ENCODE measurements at places on chromosomes 3 and 15.

DNA sequence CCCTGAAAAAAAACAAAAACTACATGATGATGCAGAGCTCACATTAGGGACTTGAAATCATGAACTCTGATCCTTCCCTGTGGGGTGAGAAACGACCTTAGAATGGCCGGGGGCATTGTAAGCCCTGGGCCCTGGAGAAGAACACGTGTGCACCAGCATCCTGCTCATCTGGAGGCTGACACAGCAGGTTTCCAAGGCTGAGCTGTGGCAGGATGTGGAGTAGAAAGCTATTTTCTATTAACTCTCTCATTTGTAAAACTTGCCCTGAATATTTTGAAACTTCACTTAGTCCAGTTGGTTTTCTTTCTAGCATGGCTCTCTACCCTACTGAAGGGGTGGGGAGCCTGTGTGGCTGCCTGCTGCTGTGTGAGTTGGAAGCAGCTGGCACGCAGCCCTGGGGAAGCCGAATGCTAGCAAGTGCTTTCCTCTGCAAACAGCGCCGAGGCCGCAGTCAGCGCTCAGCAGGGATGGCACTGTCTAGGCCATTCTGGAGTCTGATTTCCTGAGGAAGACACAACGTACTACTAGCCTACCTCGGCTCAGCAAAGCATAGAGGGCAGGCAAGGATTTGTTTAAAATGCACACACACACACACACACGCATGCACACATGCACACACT, 58.0 kb downstream of the GABRG3 start:
- peak; percentile 14 for DNase-seq

DNA sequence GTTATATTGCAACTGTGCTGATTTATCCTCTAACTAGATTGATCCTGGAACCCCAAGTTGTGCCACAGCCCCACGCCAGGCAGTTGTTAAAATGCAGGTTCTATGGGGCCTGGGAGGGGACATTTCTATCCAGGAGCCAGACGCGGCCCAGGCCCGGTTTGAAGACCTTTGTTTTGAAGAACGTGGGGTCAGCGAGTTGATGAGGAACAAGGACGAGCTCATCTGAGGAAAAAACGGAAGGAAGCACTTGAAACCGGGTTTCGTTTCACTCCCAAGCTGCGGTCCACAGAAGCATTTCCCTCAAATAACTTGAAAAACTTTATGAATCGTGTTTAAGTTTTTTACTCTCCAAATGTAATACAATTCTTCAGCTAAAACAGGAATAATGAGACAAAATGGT, 76.4 kb downstream of the CHSY1 start:
- no peak for DNase-seq

GRCh38 chr3:197031315-197032285, 2.0 kb upstream of the MELTF start:
- no peak for DNase-seq

- no peak for DNase-seq
Observed at GRCh38 chr3:120258009-120258408, 27.0 kb downstream of the GPR156 start.

DNA sequence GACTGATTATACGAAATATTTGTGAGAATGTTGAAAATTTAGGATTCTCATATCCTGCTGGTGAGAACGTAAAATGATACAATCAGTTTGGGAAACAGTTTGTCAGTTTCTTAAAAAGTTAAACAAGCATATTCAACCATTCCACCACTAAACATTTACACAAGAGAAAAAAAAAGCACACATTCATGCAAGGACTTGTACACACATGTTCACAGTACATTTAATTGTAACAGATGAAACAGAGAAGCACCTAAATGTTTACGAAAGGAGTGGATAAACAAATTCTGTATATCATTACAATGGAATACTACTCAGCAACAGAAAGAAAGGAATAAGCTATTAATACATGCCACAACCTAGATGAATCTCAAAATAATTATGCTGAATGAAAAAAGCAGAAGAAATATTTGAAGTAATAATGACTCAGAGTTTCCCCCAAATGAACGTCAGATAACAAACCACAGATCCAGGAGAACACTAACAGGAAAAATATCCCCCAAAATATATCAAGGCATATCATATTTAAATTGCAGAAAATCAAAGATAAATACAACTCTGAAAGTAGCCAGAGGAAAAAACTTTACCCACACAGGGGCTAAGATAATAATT, 14.3 kb downstream of the ANKRD28 start:
- no peak for DNase-seq

DNA sequence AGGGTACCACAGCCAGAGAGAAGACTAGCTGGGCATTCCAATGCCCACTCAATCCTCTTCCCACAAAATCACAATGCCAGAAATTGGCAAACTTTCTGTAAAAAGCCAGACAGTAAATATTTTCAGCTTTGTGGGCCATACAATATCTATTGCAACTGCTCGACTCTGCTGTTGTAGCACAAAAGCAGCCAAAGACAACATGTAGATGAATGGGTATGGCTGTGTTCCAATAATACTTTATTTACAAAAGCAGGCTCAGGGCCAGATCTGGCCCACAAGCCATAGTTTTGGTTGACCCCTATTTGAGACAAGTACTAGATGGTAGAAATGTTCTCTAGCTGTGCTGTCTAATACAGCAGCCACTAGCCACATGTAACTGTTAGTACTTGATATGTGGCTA, 330.9 kb downstream of the ERC2 start:
- DNase-seq, result no peak

DNA sequence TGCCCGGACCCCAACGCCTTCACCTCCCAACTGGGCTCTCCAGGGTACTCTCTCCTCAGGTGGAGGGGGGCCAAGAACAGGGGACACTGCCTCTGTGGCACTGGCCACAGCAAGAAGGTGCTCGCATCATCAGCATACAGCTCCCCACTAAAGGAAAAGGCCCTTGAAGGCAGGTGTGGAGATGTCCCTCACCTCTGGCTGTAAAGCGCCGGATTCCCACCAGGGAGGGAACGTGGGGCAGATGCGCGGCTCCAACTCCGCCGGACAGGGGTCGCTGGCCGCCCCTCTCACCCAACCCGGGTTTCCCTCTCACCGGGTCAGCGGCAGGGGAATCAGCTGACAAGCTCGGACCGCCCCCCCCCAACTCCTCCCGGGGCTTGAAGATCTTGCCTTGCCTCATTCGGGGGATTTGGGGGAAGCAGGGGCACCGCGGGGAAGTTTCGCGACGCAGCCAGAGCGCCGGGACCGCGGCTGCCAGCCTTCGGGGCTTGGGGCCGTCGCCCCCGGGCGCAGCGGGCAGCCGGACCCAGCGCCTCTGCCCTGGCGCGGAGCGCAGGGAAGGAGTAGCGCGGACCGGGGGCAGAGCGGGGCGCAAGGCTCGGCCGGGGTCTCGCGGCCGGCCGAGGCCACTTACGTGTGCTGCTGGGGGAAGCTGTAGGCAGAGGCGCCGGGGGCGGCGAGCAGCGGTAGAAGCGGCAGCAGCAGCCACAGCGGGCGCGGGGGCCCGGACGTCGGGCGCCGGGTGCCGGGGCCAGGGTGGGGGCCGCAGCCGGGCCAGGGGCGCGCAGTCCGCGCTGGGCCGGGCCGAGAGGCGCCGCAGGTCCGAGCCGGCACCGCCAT, 630 bp downstream of the CACNA2D2 start:
- DNase-seq, result no peak

DNA sequence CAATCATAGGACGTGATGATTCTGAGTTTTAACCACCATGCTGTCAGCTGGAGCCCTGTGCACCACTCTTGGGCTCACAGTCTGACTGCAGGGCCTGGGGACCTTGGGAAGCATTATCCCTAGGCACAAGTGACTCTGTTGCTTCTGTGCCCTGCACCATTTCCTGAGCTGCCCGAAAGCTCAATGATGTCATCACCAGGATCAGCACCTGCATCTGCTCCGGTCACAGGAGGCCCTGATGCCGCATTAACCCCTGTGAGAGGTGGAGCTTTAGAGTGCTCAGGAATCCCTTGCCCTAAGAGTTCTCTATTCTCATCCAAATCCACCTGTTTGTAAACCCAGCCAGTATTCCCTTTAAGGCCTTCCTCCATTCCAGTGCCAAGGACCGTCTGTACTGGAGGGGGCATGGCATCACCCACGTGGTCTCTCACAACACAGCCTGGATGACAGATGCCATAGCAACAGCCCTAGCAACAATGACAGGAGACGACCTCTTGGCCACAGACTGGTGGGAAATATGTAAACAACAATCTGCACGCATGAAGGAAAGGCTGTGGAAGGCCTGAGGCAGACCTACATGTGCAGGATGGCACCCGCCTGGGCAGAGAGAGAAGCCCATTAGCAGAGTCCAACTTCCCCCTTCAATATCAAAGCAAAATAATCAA, 37.9 kb downstream of the NTRK3 start:
- DNase-seq, result peak; percentile 57

GRCh38 chr3:7745711-7746110, 755.9 kb upstream of the LMCD1 start:
- DNase-seq, result no peak

- peak; percentile 5 for DNase-seq
Observed at GRCh38 chr15:82570721-82571508, 30.7 kb upstream of the RPS17 start.

DNA sequence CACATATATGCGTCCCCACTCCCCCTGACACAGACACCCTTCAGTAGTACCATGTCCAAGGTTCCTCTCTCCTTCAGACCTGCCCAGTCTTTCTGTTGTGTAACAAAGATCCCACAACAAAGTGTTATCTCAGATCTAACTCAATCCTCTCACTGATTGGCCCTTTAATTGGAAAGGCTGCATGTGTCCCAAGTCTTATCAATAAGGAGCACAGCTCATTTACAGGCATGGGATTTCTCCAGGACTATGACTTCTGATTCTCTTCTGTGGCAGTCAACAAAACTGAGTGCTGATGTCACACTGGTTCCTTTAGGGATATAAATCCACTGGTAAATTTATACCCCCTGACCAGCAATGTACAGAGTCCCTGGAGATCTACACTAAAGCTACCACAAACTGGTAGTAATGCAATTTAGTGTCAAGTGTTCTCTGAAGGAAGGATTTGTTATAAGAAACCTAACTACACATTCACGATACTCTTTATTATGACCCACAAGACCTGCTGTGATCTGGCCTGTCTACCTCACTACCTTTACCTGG, 28.1 kb downstream of the CLK3 start:
- no peak for DNase-seq

GRCh38 chr3:4575381-4575780, 82.2 kb downstream of the ITPR1 start:
- DNase-seq, result no peak

- DNase-seq, result no peak
Observed at GRCh38 chr3:142081178-142081577, 68.2 kb downstream of the TFDP2 start.

- DNase-seq, result peak; percentile 37
Observed at GRCh38 chr3:43286115-43286840, at the start of gene SNRK. SNRK (plus strand) TSS chr3:43286540; CDS start chr3:43303204, 16,664 bp downstream.

GRCh38 chr3:124453189-124453588, 277.1 kb upstream of the UMPS start:
- DNase-seq, result no peak

- no peak for DNase-seq
Observed at GRCh38 chr15:64050281-64051092, 4.2 kb upstream of the DAPK2 start.

- no peak for DNase-seq
Observed at GRCh38 chr3:169663951-169664820, 674 bp upstream of the MECOM start.

DNA sequence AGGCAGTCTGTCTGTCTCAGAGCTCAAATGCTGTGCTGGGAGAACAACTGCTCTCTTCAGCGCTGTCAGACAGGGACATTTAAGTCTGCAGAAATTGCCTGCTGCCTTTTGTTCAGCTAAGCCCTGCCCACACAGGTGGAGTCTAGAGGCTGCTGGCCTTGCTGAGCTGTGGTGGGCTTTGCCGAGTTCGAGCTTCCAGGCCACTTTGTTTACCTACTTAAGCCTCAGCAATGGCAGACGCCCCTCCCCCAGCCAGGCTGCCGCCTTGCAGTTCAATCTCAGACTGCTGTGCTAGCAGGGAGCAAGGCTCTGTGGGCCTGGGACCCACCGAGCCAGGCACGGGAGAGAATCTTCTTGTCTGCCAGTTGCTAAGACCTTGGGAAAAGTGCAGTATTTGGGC, 25.0 kb upstream of the RPP14 start:
- DNase-seq, result no peak

GRCh38 chr3:52570076-52570475, 33.7 kb downstream of the UQCC5 start:
- DNase-seq, result no peak

- no peak for DNase-seq
Observed at GRCh38 chr3:355622-356021, 159.1 kb downstream of the CHL1 start.

- DNase-seq, result no peak
Observed at GRCh38 chr3:69951616-69952015, 47.9 kb upstream of the SAMMSON start.

GRCh38 chr15:68749365-68749764, 71.3 kb downstream of the ANP32A start:
- DNase-seq, result no peak

All from NCI-H1694 treated with DMSO at 0.1 percent for 48 hours (cell line).